ENCODE measurements at places on chromosomes 2 and 18. TPM values are rescaled to one million over a fixed set of nuclear protein-coding genes. Genes with fewer than 3 reads are reported as not detected.

The PSMA8 gene
- 0.25 TPM for total RNA-seq

The DSC2 gene
- total RNA-seq, result 0.73 TPM

The G6PC2 gene
- 0.57 TPM for total RNA-seq

The C18orf63 gene
- total RNA-seq, result not detected

The CYP27C1 gene
- total RNA-seq, result 0.15 TPM

The REG1B gene
- 10.5 TPM for total RNA-seq

The AP1S3 gene
- total RNA-seq, result 16.8 TPM

All from ovary (tissue), 10 donors.